ENCODE measurements at places on chromosomes 5 and 9.
A peak's percentile ranks its signal among the peaks of the same experiment; 100 is the strongest.

DNA sequence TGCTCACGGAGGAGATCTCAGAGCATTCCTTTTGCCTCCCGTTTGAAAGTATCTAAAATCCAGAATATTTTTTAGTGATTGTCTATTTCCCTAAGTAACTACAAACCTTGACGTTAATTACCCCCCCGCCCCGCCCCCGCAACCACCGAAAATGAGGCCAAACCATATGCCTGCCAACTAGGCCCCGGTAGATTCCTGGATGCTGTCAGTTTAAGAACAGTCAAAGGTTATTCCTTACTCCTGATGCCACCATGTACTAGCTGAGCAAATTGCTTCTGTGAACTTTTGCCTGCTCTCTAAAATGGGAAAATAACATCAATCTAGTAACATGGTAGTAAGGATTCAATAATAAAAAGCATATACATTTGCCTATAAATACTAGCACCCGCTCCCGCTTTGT is 244.8 kb downstream of the SAXO1 start:
- no peak for DNase-seq

DNA sequence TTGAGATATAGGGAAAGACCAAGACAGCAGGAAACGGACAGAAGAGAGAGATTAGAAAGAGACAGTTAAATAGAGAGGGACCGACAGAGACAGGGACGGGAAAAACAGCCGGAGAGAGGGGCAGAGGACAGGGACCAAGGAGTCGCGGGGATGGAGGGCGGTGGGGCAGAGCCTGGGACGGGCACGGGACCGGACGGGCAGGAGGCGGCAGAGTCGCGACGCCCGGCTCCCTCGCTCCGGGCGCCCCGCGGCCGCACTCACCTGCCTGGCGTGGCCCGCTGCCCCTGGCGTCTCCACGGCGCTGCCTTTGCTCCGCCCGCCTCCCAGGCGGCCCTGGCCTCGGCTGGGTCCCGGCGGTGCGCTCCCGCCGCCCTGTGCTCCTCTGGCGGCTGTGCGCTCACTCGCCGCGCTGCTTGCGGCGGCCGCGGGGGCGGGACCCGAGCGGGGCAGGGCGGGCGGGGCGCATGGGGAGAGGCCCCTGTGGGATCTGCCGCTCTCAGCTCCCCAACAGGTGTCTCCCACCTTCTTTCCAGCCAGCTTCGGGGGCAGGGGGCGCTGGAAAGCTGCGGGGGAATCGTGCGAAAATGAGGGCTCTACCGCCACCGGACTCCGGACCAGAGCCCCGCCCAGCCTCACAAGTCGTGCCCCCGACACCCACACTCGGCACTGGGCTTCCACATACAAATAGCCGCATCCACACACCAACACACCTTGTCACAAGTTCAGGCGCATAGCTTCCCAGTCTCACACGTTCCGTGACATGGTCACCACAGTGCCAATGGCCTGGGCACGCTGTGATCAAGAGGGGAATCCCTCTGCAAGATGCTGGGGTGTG is at the start of gene ARID3C:
ARID3C (minus strand) TSS at position 411 of the 835 bp plus-strand sequence. CDS start 1,052 bp downstream, outside the sequence.
- DNase-seq: peak; percentile 74

- DNase-seq: no peak
These were observed 14.9 kb downstream of the TRIM7 start for GRCh38 chr5:181189962-181190710.

DNA sequence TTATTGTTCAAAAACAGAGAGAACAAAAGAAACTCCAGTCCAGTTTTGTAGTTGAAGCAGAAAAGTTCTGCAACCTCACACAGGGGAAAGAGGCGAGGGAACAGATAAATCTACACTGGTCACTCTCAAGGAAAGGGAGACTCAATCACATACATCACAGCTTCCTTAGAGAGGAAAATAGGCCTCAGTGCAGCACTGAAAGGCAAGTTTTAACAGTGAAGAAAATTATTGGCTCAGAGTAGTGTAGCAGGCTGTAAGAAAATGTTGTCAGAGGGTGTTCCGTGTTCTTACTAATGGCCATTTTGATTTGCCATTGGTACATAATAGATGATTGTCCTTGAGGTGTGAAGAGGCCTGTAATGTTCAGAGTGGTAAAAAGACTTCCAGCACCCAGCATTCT is 530.0 kb upstream of the CDH6 start:
- DNase-seq: no peak

GRCh38 chr5:177328545-177329231 is 17.0 kb upstream of the MXD3 start:
- no peak for DNase-seq

All from iPS-NIHi11 (cell line).